Skin of body (tissue), 3 donors: ENCODE measurements at places on chromosomes 16 and 17. TPM values are rescaled to one million over a fixed set of nuclear protein-coding genes. Genes with fewer than 3 reads are reported as not detected.

The KRTAP1-5 gene
- 14.1 TPM for total RNA-seq

The LRRC75A gene
- 2.9 TPM for total RNA-seq

The SERPINF2 gene
- total RNA-seq: 0.39 TPM

The CACNG5 gene
- total RNA-seq: not detected

The KRT25 gene
- total RNA-seq: 608 TPM

The SLFN14 gene
- total RNA-seq: 1.6 TPM

The TEKT1 gene
- total RNA-seq: 0.10 TPM

The EEF2K gene
- total RNA-seq: 28.3 TPM

The ZNF174 gene
- 5.7 TPM for total RNA-seq

The TBC1D3C gene
- not detected for total RNA-seq

The NPIPA5 gene
- total RNA-seq: not detected

The CLCN7 gene
- 34.8 TPM for total RNA-seq

The MYH2 gene
- total RNA-seq: 79.7 TPM

The SLC4A1 gene
- 30.1 TPM for total RNA-seq

The CCL7 gene
- not detected for total RNA-seq

The MYL4 gene
- total RNA-seq: 36.7 TPM

The CCL4 gene
- total RNA-seq: 7.1 TPM

- DNase-seq: no peak
Measured at GRCh38 chr17:6177941-6178694, 107.9 kb downstream of the WSCD1 start.

GRCh38 chr16:4097826-4098240 is 18.4 kb downstream of the ADCY9 start:
- DNase-seq: peak; percentile 41

DNA sequence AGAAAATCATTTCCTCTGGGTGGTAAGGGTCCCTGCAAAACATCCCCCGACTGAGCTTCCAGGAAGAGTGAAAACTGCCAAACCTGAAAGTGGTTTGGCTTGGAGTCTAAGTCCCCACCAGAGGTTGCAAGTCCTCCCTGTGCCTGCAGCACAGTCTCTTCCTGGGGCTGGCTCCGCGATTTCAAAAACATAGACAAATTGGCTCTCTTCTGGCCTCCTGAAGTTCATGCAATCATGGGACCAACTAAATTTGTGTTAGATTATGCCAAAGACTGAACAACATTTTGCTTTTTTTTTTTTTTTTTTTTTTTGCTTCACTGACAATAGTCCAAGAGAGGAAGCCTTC is 447.9 kb downstream of the CA10 start:
- no peak for DNase-seq

DNA sequence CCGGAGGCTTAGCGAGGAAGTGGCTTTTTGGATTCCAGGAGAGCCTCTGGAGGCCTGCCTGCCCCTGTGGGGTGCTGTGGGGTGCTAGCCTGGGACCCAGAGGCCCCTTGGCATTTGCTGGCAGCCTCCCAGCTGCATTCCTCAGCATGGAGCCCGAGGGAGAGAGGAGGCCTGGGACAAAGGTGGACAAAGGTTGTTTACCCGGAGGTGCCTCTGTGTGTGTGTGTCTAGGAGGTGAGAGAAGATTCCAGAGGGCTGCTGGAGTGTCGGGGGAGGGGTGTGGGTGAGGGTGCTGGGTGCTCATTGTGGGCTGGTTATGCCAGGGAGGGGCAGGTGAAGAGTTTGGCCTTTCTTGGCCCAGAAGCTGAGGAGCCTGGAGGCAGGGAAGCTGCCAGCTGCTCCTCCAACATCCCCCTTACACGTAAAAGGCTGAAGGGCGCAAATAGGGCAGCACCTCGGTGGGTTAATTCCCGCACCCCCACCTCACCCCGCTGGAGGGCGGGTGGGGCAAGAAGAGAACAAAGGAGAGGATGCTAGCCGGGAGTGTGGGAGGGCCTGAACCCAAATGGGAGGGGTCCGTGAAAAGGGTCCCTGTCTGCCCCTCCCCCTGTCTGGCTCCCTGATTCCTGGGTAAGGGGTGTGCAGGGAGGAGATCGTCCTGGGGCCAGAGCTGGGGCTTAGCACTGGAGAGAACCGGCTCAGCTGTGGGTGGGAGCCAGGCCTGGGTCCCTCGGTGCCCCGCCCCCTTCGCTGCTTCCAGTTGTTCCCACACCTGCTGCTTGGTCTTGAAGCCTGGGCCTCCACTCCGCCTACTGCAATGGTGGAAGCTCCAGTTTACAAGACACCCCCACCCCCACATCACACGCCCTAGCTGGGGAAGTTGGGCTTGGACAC is 9.9 kb downstream of the HEXIM2 start:
- DNase-seq: peak; percentile 47

DNA sequence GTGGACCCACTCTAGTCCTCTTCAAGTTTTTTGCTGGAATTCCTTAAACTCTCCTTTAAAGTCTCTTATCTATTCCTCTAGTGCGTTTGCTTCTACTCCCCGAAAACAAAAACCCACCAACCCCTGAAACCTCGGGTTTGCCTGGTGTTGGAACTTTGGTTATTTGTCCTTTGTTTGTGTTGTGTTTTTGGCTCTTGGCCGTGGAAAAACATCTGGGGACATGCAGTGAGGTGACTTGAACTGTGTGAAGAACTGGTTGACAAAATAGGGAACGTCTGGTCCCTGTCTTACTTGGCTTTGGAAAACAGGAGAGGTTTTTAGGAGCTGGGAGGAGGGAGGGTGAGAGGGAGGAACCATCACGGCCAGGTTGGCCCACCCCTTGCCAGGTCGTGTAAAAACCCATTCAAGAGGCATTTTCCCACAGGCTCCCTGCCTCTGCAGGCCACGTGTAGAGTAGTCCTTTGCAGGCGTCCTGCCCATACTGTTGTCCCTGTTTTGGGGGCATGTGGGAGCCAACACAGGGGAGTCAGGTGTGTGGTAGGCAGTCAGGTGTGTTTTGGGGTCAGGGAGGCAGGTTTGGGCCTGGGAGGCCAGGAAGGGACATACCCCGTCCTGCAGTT is 169.3 kb downstream of the RAB11FIP4 start:
- DNase-seq: no peak

DNA sequence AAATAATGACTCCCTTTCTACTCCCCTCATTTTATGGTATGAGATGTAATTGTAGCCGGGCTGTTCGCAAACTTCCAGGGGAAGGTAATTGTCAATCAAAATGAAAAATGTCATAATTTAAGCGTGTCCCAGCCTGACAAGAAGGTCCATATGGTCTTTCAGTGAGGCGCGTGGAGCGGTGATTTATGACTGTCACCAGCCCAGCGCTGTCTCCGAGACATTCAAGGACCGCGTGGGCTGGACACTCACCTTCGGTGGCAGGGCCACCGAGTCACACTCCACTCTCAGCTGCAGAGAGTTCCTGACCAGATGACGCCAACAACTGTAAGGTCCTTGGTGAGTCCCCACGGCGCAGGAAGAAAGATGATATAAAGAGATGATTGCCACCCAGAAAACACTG is 157.7 kb upstream of the TNRC6C start:
- no peak for DNase-seq

DNA sequence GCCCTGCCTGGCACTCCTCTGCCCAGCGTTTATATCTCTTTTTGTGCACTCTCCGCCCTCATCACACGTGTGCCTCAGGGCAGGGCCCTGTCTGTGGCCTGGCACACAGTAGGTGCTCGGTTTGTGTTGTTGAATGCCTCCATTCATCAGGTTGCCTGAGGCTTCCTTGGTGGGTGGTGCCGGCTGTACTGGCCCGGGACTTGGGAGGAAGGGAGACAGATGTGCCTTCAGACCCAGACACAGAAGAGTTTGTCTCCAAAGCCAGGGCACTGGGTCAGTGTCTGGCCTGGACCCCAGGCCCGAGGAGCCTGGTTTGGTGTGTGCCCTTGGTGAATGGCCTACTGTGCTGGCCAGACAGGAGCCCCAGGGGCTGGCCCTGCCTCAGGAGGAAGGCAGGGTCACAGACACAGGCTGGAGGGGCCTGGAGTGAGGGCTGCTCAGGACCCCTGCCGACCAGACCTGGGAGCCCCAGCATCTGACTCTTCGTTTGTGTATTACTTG is 71.6 kb downstream of the RAI1 start:
- DNase-seq: peak; percentile 62

- no peak for DNase-seq
Measured at GRCh38 chr17:57902800-57903759, 52.1 kb downstream of the CUEDC1 start.

DNA sequence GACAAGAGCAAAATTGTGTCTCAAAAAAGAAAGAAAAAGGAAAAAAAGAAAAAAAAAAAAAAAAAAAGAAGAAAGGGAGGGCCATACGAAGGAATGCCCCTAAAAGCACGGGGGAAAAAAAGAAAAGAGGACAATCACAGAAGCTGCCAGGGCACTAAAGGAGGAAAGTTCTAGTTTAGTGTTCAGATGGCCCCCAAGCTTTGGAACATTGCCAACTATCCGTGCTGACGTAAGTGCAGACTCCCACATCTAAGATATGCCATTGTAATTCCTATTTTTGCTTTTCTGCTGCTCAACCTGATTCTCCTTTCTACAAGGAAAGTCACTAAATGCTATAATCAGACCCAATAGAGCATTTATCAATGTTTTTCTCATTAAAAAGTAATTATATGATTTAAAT is 842.1 kb downstream of the KCNJ2 start:
- no peak for DNase-seq

GRCh38 chr16:3553138-3553923 is 23.9 kb downstream of the NLRC3 start:
- no peak for DNase-seq

- DNase-seq: peak; percentile 61
Measured at GRCh38 chr16:3980253-3981111, 100.0 kb upstream of the CREBBP start.

- no peak for DNase-seq
Measured at GRCh38 chr17:9677411-9677810, 32.1 kb downstream of the USP43 start.

DNA sequence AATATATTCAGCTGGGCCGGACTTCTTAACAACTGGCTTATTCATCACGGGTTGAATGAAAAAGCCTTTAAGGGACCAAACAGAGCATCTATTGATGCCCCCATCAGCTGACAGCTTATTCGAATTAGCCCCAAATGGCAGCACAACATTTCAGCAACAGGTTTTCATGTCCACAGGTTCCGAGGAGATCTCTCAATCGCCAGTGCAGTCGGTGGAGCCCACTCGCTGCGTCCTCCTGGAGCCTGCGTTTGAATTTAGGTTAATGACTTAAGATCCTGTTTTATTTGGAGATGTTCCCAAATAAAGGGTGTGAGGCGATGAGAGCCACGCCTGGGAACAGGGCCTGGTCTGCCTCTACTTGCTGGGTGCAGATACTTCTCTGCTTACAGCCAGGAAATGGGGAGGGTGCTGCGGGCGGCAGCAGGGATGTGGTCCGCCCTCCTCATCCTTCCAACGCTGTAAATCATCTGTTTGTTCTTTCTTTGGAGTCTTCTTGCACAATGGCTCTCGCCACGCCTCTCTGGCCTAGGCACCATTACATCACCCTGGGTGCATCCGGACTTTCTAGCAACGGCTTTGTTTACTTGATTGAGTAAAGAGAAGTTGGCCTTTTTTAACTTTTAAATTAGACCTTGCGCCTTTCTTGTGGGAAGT is 22.6 kb downstream of the NDE1 start:
- peak; percentile 98 for DNase-seq

GRCh38 chr16:79542237-79542774 is 58.2 kb downstream of the MAF start:
- no peak for DNase-seq

DNA sequence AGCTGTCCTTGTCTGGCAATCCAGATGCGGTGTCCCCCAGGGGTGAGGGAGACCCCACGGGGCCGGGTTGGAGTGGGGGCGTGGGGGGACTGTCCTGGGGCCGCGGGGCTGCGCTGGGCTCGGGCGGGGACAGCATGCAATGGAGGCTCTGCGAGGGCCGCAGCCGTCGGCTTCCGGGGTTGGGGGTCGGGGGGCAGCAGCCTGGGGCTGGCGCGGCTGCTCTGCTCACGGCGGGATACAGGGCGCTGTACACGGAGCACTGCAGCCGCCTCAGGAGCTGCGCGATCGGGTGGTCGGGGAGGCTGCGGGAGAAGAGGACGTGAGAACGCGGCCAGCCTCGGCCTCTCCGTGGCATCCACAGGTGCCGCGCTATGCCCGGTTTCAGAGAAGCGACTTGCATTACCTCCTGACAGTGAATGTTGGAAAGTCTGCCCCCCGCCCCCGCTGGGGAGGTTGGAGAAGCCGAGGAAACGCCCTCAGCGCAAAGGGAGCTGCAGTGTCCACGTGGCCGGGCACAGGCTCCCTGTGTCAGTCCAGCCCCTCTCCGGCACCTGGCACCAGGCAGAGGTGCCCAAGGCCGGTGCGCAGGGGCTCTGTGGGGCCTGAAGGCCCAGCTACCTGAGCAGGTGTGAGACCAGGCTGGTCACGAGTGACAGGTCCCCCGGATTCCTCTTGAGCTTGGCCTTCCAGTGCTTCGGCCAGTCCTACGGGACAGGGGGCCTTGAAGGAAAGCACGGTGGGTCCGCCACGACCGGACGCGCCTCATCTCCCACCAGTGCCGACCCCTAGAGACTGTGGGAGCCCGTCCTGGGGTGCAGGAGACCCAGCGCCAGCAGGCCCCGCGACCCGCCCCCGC is 9.4 kb upstream of the SPATA2L start:
- no peak for DNase-seq

GRCh38 chr17:60353773-60354172 is 38.2 kb downstream of the USP32 start:
- no peak for DNase-seq

GRCh38 chr17:7325031-7325528 is 4.1 kb downstream of the NEURL4 start:
- DNase-seq: no peak

DNA sequence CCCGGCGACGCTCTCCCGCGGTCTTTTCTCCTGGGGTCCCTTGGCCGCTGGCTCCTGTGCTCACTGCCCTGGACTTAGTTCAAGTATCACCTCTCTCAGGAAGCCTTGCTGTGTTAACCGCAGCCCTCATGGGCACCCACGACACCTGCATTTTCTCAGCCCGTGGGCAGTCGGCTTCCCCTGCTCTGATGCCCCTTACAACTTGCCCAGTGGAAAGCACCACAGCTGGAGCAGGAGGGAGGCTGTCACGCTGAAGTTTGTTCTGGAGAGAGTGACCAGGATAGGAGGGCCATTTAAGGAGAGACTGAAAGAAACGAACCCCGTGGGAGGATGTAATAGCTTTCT is 395 bp downstream of the STXBP4 start:
- DNase-seq: no peak

DNA sequence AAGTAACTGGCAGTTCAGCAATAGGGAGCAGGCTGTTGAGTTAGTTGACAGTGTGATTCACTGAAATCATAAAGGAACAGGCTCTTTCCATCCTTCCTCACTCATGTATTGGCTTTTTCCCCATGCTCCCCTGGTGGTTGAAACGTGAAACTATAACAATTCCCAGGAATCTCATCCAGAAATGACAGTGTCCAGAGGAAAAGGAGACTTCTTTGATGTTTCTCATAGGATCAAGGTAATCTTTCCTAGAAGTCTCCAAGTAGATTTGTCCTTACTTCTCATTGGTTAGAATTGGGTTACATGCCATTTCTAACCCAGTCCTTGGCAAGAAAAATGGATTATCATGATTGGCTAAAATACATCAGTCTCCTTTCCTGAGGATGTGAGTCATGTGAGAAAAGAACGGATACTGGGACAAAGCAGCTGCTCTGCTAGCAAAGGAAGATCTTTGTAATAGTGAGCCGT is 14.4 kb downstream of the TTC19 start:
- no peak for DNase-seq

GRCh38 chr17:17749921-17750320 is 68.7 kb downstream of the RAI1 start:
- peak; percentile 36 for DNase-seq

GRCh38 chr17:66837885-66838665 is 3.2 kb downstream of the CACNG5 start:
- DNase-seq: no peak

- no peak for DNase-seq
Measured at GRCh38 chr16:84888450-84888849, 68.7 kb downstream of the CRISPLD2 start.
